Activated CD4-positive, alpha-beta T cell treated with anti-CD3 and anti-CD28 coated beads, Interleukin-2, amount 50 U/mL, for 48 hours (primary cell): ENCODE measurements at places on chromosomes 13 and 19.
A peak's percentile ranks its signal among the peaks of the same experiment; 100 is the strongest.

GRCh38 chr13:32381539-32381938 is 46.4 kb downstream of the N4BP2L1 start:
- DNase-seq, result no peak

DNA sequence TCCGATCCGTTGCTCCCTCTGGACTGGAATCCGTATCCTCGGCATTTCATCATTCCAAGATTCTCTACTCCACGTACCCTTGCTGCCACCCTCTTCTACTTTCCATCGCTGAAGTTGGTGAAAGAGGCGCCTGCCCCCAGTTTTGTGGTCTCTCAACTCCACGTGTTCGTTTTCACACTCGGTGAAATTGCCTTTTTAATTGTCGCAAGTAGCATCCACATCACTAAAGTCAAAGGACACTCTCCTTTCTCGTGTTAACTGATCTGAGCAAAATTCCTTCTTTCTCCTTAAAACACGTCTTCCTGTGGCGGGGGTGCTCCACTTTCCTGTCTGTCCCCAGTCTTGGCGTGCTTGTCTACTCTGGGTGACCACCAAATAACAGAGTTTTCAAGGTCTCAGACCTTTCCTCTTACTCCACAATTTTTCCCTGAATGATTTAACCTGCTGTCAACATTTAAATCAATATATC is 1.1 kb upstream of the TMTC4 start:
- no peak for DNase-seq

- DNase-seq, result no peak
Observed at GRCh38 chr19:35257113-35257461, 8.3 kb downstream of the LSR start.

DNA sequence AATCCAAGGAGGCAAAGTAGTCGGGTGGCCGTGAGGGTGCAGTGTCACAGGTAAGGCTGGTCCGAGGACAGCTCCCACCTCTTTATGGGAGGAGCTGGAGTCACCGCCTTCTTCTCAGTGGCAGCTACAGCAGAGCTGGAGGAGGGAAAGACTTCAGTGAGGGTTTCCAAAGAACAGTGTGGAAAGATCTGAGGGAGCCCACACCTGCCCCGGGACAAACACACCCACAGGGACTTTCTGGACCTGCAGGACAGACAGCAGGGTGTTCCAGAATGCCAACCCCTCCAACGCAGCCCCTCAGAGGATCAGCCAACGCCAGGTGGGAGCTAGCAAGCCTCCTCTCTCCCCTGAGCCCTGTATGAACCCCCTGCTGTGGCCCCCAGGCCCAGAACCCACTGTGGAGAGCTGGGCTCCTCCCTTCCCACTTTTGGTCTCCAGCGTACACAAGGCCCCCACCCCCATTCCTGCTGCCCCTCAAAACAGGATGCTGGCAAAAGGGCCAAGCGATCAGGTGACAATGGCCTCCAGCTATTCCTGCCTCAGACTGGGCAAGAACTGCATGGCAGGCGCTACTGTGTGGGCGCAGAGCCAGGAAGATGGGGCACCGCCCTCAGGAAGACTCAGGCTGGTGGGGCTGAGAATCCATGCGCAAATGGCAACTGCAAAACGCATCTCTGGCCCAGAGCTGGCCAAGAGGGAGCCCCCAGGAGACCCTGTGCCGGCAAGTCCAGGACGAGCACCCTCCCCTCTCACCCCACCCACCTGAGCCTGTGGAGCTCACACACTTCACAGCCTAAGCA is 3.5 kb upstream of the CD320 start:
- no peak for DNase-seq

GRCh38 chr13:39941911-39942551 is 286.6 kb downstream of the COG6 start:
- DNase-seq, result no peak

GRCh38 chr13:25753976-25754375 is 297.8 kb downstream of the SHISA2 start:
- DNase-seq, result no peak

DNA sequence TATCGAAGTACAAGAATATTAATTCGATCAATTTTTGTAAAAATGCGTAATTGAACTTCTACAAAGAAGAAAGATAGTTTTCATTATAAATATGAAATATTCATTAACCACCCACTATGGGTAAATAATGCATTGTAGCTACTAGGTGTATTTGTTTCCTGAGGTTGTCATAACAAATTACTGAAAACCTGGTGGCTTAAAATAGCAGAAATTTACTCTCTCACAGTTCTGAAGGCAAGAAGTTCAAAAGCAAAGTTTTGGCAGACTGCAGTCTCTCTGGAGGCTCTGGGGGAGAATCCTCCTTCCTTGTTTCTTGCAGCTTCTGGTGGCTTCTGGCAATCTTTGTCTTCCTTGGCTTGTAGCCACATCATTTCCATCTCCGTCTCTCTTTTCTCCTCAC is 99.2 kb upstream of the MIR17HG start:
- no peak for DNase-seq

DNA sequence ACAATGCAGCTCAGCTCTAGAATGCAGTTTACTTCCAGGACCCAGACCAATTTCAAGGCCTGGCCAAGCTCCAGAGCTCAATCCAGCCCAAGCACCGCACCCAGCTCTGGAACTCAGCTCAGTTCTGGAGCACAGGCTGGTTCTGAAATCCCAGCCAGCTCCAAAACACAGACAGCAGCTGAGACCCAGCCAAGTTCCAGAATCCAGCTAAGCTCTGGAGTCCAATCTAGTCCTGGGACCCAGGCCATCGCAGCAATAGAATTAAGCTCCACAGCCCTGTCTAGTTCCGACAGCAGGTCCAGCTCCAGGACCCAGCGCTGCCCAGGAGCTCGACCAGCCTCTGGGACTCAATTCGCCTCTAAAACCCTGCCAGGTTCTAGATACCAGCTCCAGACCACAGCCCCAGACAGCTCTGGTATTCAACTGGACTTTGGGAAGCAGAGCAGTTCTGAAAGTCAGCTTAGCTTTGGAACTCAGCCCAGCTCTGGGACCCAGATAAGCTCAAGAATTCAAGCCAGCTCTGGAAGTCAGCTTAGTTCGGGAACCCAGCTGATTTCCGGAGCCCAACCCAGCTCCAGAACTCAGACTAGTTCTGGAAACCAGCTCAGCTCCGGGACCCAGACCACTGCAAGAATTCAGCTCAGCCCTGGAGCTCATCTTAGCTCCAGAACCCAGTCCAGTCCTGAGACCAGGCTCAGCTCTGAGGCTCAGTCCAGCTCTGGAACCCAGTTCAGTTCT is 6.8 kb downstream of the GIPC3 start:
- no peak for DNase-seq

- DNase-seq, result no peak
Observed at GRCh38 chr13:105928048-105928447, 607.4 kb downstream of the EFNB2 start.

DNA sequence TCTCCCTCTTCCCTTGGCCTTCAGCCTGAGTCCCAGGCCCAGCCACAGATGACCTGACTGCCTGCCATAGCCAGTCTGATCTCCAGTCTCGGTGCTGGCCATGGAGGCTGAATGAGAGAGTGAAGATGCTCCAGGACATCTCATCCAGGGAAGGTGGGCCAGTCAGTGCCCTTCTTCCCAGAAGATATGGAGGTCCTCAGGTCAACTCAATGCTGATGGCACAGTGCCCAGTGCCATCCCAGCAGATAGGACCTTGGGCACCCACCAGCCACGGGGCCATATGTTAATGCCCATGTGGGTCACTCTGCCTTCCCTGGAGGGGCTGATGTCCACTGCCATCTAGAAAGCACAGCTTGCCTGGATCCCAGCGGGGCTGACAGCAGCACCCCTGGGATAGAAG is 7.2 kb downstream of the VSTM2B start:
- no peak for DNase-seq

GRCh38 chr13:39037880-39038568 is at the start of the genes NHLRC3 and PROSER1:
NHLRC3 (plus strand) TSS chr13:39038456; CDS start chr13:39038640, 184 bp downstream.
PROSER1 (minus strand) TSS chr13:39038089; CDS start chr13:39037242, 847 bp downstream.
- peak; percentile 84 for DNase-seq

- DNase-seq, result peak; percentile 27
Observed at GRCh38 chr19:47315125-47315821, 5.6 kb downstream of the C5AR1 start.

DNA sequence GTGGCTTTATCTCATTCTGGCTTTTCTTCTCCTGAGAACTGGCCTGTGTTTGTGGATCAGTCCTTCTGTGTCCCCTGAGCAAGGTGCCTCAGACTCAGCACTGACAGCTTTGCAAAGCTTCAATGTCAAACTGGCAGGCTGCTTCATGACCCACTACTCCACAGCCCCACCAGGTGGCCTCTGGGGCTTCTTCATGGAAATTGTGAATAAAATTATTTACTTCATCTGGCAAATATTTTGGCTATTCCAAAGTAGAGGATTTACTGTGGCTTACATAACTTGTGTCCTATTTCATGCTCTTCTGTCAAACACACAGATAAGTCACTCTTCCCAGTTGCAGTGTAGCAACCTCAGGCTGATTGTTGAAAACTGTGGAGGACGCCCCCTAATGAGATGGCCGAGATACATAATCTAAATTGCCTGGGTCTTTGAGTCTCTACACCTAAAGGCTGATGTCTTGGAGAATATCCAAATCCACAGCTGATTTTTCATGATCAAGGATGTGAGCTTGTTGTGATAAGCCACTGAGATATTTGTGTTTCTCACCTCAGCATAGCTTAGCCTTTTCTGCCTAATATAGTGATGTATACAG is 721.9 kb upstream of the SLC10A2 start:
- no peak for DNase-seq

DNA sequence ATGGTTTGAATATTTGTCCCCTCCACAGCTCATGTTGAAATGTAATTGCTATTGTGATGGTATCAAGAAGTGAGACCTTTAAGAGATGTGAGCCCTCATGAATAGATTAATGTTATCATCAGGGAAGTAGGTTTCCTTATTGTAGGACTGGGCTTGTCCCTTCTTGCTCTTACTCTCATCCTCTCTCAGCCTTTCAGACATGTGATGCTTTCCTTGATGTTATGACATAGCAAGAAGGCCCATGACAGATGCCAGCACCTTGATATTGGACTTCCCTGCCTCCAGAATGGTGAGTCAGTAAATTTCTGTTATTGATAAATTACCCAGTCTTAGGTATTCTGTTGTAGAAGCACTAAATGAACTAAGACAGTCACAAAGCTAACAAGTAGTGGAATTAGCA is 5.7 kb upstream of the ZMYM2 start:
- DNase-seq, result no peak

GRCh38 chr19:30649934-30650614 is 277.9 kb downstream of the ZNF536 start:
- DNase-seq, result peak; percentile 12

- no peak for DNase-seq
Observed at GRCh38 chr19:57978586-57979289, 4.4 kb upstream of the C19orf18 start.

DNA sequence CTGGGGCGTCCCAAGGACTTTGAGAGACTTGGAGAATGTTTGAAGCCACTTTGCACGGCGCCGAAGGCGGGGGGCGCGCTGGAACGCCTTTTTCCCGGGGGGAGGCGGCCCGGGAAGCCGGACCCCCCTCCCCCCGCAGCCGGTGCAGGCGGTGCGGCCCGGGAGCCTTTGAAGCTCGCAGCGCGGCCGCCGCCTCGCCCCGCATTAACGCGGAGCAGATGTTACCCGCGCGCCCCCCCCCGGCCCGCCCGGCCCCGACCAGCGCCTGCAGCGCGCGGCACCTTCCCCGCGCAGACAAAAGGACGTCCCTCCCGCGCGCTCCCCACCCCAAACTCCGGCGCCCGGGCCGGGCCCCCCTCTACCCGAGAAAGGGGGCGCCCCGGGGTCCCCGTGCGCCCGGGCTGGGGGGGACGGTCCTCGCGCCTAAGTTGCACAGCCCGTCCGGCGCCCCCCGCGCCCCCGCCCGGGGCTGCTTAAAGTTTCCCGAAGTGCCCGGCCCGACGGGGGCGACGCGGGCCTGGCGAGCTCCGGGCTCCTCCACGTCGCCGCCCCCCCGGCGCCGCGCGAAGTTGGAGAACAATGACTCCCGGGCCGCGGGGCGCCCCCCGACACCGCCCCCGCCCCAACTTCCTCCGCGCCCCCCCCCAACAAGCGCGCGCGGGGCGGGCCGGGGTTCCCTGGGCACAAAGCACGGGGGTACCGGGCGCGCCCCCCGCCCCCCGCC is 685 bp downstream of the TCF3 start:
- DNase-seq, result peak; percentile 32
